ENCODE measurements at places on chromosomes 3 and 15.

DNA sequence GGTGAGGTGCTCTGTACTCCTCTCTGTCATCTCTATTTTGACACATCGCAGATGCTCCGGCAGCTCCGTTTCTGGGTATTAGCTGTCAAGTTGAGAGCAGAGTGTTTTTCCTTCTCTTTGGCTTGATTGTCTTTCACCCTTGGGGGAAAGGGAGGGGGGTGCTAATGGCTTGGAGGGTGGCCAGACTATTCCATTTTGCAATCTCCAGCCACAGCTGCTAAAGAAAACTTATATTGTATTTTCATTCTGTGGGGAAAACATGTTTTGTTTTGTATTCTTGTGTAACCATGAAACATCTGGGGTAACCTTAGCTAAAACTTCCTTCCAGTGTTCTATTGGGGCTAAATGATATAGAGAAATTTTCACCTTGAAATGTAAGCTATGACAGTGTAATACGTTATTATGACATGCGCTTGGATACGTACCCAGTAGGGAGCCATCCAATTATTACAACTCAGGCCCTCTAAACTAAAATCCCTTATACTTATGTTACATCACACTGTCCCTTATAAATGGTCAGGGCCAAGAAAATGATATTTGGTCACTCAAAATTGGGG, 14.0 kb upstream of the LARP6 start:
- DNase-seq, result no peak

- DNase-seq, result no peak
These were observed 131.5 kb upstream of the KCNH8 start for GRCh38 chr3:19016851-19017250.

DNA sequence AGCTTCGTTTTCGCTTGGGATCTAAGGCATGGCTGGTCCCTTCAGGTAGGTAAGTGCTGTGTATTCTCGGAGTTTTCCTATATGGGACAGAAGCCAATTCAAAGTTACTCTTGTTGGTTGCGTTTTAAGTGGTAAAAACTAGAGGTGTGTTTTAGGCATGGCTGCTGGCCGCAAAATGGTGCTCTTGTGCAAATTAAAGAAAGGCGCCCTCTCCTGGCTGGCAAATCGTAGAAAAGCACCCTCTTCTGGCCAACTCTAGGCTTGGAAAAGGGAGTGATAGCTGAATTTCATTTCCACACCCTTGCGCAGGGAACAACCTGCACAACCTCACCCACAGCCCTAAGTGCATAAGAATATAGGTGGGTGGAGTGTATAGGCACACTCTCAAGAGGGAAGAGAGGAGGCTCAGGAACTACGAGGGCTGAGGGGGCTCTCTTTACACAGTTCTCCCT, 23.5 kb downstream of the DRD3 start:
- DNase-seq, result no peak

- DNase-seq, result no peak
These were observed 447.8 kb upstream of the THBS1 start for GRCh38 chr15:39132954-39133600.

- DNase-seq, result peak; percentile 54
These were observed 118.7 kb upstream of the SMAD3 start for GRCh38 chr15:66946578-66947164.

All from stimulated activated CD4-positive, alpha-beta T cell treated with anti-CD3 and anti-CD28 coated beads, Interleukin-2, amount 100 ng/mL, for 4 hours (primary cell).